ENCODE measurements at places on chromosomes 2 and 18. TPM values are rescaled to one million over a fixed set of nuclear protein-coding genes. Genes with fewer than 3 reads are reported as not detected.

The QPCT gene
- total RNA-seq, result 26.4 TPM

The CRYBA2 gene
- total RNA-seq, result not detected

The IGFBP5 gene
- total RNA-seq, result 111 TPM

The RNF25 gene
- 23.1 TPM for total RNA-seq

The NPHP1 gene
- 5.3 TPM for total RNA-seq

The GKN1 gene
- total RNA-seq, result not detected

The NDUFS1 gene
- 133 TPM for total RNA-seq

The RBM44 gene
- 0.14 TPM for total RNA-seq

The TSPYL6 gene
- total RNA-seq, result not detected

The ABHD1 gene
- total RNA-seq, result not detected

The SLC35F6 gene
- 27.2 TPM for total RNA-seq

The PHLPP1 gene
- total RNA-seq, result 9.0 TPM

The IL36B gene
- total RNA-seq, result not detected

The GRB14 gene
- total RNA-seq, result 24.1 TPM

The CDC42EP3 gene
- 30.0 TPM for total RNA-seq

The PROM2 gene
- 5.1 TPM for total RNA-seq

Data from epithelial cell of proximal tubule (primary cell).